Left forelimb (tissue), 1 donor: ENCODE measurements at places on chromosomes 6 and 20.

GRCh38 chr6:158053377-158054313 is 72.0 kb downstream of the SYNJ2 start:
- DNase-seq = no peak

DNA sequence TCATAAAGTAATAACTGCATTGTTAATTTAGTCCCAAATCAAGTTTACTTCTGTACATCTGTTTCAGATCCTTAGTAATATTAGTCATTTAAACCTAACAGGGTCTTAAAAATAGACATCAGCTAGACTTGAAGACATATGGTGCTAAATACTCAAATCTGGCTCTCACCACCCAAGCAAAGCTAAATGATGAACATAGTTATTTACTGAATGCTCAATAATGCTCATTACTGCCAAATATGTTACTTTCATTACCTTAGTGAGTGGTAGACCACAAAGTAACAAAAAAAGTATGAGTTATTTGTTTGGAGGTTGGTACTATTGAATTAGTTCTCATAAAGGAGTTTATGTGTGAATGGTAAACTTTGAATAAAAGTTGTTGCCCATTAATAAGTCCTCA is 502.1 kb downstream of the PKHD1 start:
- no peak for DNase-seq

GRCh38 chr6:168555618-168556273 is 114.8 kb downstream of the SMOC2 start:
- no peak for DNase-seq

DNA sequence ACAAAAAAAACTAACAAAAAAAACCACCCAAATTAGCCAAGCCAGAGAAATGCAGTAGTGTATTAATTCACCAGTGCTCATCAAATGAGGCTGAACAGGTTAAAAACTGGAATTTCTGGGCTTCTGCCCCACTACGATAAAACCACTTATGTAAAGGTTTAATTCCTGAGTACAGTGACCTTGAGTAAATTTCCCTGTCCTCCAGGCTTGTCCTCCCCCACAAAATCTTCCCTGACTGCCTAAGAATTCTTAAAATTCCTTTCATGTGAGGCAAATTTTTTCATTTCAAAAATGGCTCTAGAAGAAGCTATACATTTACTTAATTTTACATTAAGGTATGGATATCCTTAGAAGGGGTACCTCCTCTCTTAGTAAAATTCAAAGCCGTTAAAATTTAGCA is 80.1 kb upstream of the ID4 start:
- DNase-seq = no peak

- no peak for DNase-seq
These were observed 87.3 kb upstream of the SLC22A16 start for GRCh38 chr6:110563711-110564110.

DNA sequence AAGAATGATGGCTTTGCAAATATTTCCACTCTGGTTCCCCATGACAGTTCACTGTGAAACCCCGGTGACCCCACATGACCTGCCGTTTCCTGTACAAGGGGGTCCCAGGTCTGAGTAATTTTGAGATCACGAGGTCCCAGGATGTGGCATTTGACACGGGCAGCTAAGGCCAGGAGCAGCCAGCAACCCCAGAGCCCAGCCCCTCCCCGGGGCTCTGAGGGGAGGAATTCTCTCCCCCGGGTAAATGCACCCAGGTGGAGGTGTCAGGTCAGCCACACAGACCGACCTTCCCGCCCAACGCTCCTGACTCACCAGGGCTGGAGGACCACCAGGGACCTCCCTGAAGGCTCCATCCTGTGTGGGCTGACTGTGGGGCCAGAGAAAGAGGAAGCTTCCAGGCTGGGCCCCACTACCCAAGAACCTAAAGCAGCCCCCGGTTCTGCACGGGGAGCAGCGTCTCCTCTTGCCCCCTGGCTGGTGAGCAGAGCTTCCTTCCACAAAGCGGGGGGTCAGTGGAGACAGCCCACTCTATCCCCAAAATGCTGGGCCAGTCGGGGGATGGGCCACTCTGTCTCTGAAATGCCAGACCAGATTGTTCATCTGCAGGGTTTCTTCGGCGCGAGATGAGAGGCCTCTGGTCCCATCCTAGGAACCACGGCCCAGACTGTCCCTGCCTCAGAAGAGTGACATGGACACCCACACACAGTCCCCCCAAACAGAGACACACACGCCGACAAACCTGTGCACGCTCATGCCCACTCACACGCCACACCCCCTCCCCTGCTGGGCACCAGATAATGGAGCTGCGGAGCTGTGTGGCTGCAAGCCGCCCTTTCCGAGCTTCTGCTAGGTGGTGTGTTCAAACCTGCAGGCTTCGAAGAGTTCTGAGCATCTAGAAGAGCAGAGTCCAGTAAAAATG is 23.4 kb upstream of the SLCO4A1 start:
- no peak for DNase-seq

DNA sequence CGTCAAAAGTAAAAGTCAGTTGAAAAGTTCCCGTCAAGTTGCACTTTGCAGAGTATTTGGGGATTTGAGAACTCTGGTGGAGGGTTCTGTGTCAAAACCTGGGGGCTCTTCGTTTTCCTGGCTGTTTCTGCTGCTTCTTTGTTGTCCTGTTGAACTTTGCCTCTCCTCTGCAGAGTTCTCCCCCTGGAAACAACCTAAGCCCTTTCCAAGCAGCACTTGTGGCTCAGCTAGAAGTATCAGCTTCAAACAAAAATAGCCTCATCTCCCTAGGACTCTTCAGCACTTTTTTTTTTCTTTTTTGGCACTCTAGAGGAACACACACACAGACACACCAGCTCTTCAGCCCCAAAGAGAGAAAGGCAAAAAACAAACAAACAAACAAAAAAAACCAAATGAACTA is at the start of gene TRDN:
TRDN (minus strand) TSS at position 169 of the 400 bp plus-strand sequence. CDS start 175 bp downstream, outside the sequence.
- no peak for DNase-seq

- DNase-seq = no peak
These were observed 263.9 kb upstream of the PRND start for GRCh38 chr20:4457566-4458543.

- DNase-seq = no peak
These were observed 233.4 kb downstream of the CD109 start for GRCh38 chr6:73929405-73929804.

GRCh38 chr6:152057832-152058498 is 250.5 kb downstream of the ESR1 start:
- no peak for DNase-seq

DNA sequence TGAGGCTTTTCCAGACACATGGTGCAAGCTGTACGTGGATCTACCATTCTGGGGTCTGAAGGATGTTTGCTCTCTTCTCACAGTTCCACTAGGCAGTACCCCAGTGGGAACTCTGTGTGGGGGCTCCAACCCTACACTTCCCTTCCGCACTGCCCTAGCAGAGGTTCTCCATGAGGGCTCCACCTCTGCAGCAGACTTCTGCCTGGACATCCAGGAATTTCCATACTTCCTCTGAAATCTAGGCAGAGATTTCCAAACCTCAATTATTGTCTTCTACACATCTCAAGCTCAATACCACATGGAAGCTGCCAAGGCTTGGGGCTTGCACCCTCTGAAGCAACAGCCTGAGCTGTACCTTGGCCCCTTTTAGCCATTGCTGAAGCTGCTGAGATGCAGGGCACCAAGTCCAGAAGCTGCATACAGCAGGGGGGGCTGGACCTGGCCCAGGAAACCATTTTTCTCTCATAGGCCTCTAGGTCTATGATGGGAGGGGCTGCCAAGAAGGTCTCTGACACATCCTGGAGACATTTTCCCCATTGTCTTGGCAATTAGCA is 11.6 kb downstream of the PDSS2 start:
- no peak for DNase-seq

DNA sequence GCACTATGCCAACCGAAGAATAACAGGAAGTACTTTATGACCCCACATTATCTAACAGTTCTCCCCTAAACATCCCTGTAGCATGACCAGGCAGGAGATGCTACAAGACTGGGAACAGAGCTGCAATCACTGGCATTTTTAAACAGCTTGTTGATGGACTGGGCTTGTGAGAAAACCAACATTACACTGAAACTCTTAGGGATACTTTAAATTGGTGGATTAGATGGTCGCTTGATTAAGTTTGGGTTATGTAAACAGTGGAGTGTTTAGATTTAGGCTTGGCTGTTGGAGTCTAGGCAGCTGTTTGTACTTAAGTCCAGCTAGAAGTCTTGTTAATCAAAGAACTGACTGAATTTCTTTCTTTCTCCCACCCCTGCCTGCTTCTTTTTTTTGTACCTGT is 234.1 kb upstream of the BMP2 start:
- DNase-seq = no peak

DNA sequence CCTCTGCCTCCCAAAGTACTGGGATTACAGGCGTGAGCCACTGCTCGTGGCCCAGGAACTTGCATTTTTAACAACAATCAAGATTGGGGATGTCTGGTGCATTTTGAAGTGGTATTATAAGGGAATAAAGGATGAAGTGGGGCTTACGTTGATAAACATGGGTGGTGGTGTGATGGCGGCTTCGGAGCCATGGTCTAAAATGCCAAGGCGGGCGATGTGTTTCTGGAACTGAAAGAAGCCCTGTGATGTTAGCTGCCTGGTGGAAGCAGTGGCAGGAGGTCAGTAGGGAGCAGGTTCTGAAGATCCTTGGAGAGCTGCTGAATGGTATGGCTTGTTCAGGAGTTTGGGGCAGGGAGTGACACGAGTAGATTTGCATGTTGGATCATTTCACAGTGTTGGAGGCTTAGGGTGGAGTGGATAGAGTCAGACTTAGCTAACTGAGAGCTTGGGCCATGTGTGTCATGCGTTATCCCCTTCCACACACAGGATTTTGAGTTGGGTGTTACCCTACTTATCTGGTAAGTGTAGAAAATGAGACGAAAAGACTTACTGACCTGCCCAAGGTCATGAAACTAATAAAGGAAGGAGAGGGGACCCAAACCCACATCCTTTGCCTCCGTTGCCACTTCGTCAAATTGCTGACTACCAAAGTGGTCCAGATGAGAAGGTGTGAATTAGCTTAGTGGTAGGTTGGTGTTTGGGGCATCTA is 1.5 kb downstream of the NELFCD start:
- DNase-seq = no peak

GRCh38 chr6:91341473-91341872 is 754.6 kb upstream of the MAP3K7 start:
- no peak for DNase-seq

DNA sequence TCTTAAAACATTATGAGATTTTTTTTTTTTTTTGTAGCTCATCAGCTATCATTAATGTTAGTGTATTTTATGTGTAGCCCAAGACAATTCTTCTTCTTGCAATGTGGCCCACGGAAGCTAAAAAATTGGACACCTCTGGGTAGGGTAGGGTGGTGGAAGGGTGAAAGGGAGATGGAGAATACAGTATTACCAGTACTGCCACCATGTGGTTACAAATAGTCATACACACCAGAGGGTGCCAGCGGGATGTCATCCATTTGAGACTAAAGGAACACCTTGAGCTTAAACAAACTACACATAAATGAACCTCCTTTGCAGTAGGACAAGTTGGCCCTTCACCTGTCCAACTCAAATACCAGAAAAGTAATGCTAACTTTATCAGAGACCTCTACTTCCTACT is 601.9 kb downstream of the HTR1B start:
- DNase-seq = no peak

GRCh38 chr6:39688494-39688893 is 36.7 kb downstream of the KIF6 start:
- DNase-seq = no peak

GRCh38 chr6:109788687-109789086 is 97.6 kb downstream of the FIG4 start:
- DNase-seq = no peak

- no peak for DNase-seq
These were observed 51.3 kb downstream of the PTPN1 start for GRCh38 chr20:50561379-50562078.

GRCh38 chr6:97805596-97805995 is 522.6 kb upstream of the MMS22L start:
- no peak for DNase-seq

GRCh38 chr6:109738667-109739066 is 47.6 kb downstream of the FIG4 start:
- DNase-seq = no peak

DNA sequence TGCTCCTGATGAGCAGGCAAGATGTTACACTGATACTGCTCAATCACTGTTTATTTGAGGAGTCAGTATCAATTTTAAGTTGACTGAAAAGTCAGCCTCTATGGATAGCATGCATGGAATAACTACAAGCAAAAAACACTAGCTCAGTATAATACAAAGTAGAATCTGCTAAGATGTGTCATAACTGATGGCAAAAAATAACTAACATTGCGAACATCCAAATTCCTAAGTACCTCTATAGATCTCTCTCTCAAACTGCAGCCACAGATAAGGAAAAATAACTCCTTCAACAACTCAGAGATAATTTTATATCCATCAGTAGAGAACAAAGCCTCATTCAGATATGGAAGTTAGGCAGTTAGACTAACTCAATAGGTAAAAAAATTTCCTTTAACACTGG is 16.3 kb downstream of the HDAC2 start:
- no peak for DNase-seq

GRCh38 chr20:49832632-49833327 is 20.2 kb downstream of the SLC9A8 start:
- DNase-seq = no peak

DNA sequence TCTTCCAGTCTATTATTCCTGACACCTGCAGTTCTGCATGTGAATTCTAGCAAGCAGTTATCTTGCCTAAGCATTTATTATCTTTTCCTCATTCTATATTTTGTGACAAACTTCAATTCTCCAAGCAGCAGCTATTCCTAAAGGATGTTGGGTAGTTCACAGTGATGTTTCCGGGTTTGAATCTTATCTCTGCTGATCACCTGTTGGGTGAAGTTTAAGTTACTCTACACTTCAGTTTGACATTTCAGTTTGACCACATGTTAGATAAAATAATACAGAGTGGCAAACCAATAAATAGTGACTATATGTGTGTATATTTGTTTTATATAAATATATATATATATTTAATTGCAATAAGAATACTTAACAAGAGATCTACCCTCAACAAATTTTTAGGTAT is 168.6 kb downstream of the ADGRG6 start:
- DNase-seq = no peak

DNA sequence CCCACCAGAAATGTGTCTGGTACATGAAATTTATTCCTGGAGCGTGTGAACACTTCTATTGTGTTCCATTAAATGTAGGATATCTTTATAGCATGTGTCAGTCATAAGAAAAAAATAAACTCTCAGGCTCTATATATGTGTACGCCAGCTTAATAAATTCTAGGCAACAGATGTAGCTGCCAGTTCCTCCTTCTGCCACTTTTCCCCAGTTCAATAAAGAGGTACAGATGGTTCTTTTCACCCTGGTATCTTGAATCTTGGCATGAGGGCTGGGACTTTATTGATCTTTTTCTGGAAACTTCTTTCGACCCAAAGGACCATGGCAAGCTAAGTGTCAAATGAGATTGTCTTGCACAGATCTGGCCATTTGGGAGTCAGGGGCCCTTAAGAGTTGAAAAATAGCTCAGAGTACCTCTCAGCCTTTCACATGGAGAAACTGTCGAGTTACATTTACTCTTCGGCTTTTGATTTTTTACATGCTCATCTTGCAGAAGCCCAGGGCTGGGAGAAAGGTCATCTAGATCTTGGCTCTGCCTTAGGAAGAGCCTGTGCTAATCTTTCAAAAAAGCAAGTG is 240.9 kb downstream of the DOK5 start:
- DNase-seq = no peak
